Occipital lobe (tissue), 3 donors: ENCODE measurements at places on chromosomes 6 and 20.

- no peak for DNase-seq
Observed at GRCh38 chr6:2961506-2961905, 9.9 kb downstream of the SERPINB6 start.

DNA sequence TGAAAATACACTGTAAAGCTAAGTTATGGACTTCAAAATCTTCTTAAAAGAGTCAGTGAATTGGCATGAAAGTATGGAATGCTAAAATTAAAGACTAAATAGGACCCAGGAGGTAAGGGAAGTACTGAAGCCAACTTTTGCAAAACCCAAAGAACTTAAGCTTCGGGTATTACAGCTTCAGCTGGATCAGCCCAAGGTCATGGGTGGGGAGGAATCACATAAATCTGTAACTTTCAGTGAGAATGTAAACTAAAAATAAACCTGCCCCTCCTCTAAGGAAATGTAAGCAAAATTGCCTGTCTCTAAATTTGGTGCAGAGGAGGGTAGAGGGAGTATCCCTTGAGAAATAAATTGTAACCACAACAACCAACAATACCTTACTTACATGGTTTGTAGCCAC lies 4.4 kb upstream of the MUC21 start:
- DNase-seq = no peak

DNA sequence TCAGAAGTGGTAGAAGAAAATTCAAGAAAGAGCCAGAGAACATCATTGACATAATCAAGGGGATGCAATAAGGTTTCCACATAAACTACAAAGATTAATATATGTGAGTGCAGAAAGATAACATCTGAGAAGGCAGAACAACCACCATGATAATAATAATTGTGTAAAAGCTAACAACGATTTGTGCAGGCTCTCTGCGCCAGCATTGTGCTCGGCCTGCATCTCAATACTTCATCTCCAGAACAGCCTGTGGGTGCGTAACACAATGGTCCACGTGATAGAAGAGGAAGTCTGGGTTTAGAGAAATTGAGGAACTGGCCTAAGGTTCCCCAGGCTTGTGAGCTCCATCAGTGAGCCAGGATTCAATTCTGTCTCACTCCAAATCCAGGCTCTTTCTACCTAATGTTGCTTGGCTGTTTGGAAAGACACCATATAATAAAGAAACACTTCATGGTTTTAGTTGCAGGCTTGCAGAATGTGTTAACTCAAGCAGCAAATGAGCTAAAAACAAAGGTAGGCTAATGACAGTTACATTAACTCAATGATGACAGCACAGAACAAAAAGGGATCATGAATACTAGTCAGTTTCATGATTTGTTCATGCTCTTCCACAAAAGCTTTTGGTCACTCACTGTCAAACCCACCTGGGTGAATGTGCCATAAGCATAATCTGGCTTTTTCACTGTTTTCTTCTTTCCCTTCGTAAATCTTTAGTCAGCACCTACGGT lies 71.2 kb downstream of the LY86 start:
- DNase-seq = no peak

DNA sequence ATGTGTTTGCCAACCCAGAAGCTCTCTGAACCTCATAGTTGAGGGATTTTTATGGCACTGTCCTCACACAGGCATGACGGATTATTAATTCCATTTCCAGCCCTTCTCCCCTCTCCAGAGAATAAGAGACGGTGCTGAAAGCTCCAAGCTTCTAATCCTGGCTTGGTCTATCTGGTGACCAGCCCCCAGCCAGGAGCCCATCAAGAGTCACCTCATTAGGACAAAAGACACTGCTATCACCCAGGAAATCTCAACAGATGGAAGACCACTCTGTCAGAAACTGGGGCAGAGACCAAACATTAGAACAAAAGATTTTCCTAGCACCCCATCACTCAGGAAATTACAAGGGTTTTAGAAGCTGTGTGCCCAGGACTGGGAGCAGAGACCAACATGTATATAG lies 48.2 kb downstream of the STMND1 start:
- DNase-seq = no peak

DNA sequence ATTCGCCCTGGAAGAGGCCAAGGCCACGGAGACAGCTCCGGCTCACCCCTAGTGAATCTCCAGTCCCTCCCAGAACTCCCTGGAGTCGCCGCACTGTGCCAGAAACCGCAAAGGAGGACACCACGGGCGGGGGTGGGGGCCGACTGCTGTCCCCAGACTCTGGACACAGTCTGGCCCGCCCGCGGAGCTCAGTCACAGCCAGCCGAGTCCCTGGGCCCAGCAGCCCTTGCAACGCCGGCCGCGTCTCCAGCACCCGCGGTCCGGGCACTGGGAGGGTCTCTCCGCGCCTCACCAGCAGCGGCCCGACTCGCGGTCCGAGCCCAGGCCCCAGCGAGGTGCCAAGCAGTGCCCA lies 518 bp downstream of the PEX6 start:
- peak; percentile 20 for DNase-seq

DNA sequence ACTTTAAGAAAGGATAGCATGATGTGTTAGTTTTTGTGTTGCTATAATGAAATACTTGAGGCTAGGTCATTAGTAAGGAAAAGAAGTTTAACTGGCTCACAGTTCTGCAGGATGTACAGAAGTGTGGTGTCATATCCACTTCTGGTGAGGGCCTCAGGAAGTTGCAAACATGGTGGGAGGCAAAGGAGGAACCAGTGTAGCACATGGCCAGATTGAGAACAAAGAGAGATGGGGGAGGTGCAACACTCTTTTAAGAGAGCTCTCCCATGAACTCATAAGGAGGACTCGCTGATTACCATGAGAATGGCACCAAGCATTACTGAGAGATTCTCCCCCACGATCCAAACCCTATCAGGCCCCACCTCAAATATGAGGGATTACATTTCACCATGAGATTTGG lies 265.4 kb downstream of the RIMS1 start:
- no peak for DNase-seq

DNA sequence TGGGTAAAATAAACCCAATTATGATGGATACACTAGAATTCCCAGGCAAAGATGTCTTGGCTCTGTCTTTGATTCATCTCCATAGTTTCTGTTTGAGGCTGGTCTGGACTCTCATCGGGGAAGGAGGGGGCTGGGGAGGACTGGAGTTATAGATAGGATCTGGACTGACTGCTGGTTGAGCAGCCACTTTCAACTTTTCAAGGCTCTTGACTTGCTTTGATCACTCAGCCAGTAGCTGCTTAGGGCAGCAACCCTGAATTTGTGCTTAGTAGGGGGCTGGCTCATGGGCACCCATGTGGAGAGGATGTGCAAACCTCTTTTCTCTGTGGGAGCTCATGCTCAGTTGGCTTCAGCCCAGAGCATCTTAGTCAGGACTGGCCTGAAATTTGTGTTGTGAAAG lies 114.0 kb upstream of the NEDD9 start:
- DNase-seq = no peak

DNA sequence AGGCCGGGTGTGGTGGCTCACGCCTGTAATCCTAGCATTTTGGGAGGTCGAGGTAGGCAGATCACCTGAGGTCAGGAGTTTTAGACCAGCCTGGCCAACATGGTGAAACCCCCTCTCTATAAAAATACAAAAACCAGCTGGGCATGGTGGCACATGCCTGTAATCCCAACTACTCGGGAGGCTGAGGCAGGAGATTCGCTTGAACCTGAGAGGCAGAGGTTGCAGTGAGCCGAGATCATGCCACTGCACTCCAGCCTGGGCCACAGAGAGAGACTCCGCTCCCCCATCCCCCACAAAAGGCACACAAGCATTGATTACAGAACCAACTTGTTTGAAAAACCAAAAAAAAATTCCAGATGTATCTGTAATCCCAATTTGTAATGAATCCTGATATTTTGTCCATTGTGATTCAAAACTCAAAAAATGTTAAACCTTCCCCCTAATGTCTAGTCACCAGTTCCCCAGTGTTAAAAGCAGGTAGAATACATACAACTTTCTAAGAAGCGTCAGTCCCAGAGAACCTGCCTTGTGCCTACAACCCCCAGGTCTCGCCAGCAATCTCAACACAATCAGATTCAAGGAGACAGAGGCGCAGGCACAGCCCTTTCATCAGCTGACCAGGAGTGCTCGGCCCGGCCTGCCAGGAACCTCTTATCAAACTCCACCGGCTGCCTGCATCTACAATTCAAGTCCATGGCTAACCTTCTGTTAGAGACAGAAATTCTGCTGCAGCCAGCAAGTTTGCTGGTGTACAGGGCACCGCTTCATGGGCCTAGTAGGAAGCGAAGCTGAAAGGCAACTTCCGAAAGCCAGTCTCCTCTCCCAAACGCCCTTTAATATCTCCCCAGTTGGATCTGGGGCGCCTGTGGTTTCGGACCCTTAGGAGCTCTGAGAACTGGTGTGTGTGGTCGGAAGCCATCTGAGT lies 2.1 kb downstream of the EZR start:
- DNase-seq = no peak

- DNase-seq = no peak
Observed at GRCh38 chr6:53189554-53189953, 40.9 kb upstream of the GCM1 start.

GRCh38 chr6:149154261-149154821 lies 163.2 kb upstream of the TAB2 start:
- no peak for DNase-seq
